ENCODE measurements at places on chromosomes 7 and 10.

GRCh38 chr7:123604739-123605138, 3.1 kb downstream of the ASB15 start:
- DNase-seq, result no peak

- DNase-seq, result no peak
These were observed 90.6 kb downstream of the MARCHF5 start for GRCh38 chr10:92381543-92381954.

DNA sequence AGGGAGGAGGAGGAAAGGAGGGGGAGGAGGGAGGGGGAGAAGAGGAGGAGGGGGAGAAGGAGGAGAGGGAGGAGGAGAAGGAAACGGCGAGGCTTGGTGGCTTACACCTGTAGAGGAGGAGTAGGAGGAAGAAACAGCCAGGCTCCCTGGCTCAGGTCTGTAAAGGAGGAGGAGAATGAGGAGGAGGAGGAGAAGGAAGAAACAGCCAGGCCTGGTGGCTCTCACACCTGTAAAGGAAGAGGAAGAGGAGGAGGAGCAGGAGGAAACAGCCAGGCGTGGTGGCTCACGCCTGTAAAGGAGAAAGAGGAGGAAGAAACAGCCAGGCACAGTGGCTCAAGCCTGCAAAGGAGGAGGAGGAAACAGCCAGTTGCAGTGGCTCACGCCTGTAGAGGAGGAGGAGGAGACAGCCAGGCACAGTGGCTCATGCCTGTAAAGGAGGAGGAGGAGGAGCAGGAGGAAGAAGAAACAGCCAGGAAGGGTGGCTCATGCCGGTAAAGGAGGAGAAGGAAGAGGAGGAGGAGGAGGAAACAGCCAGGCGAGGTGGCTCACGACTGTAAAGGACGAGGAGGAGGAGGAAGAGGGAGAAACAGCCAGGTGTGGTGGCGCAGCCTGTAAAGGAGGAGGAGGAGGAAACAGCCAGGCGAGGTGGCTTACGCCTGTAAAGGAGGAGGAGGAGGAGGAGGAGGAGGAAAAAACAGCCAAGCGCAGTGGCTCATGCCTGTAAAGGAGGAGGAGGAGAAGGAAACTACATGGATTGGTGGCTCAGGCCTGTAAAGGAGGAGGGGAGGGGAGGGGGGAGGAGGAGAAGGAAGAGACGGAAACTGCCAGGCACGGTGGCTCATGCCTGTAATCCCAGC, 14.9 kb upstream of the CRCP start:
- no peak for DNase-seq

DNA sequence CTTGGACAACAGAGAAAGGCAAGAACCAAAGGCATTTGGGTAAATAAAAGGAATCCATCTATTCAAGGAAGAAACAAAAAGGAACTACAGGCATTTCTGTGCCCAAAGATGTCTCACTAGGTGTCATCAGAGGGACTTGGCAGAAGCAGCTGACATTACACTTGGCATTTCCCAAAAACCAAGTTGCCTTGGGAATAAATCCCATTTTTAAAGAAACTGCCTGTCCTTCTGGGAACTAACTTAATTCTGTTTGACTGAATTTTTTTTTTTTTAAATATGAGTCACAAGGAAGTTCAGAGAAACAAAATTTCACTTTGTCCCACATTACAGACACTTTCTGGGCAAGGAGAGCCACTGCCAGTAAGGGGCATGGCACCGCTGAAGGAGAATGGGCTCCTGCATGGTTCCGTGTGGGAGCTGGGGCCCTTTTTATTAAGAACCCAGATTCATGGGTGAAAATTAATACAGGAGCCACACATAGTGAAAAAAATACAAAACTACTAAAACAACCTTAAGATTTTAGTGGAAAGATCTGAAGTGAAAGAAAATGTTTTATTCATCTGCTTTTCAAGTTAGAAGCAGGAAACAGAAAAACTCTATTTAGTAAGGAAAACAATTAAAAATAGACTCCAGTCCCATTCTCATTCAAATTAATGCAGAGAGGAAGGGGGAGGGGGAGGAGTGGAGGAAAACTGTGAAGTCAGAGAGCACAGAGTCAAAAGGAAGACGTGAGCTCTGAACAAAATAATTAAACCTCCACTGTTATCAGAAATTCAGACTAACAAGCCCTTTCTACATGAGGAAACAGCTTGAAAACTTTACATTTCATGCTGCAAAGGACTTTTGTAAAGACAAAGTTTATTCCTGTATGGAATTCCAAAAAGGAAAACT, 118.4 kb upstream of the PDLIM1 start:
- DNase-seq, result no peak

DNA sequence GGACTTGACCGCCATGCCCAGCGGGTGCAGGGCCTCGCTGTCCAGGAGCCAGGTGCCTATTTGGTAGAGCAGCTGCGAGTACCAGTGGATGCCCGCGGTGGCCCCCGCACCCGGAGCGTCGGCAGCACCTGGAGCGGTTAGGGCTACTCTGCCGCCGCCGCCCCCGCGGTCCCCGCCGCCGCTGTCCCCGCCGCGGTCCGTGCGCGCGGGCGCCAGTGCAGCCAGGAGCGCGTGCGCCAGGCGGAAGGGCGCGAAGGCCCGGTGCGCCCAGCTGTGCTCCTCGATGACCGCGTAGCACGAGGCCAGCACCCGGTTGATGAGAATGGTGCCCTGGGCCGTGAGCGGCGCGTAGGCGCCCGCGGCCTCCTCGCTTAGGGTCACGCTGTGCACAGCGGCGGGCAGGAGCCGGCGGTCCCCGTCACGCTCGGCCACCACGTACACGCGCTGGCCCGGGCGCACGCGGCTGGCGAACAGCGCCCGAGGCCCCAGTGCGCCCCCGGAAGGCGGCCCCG, 9.3 kb downstream of the SHH start:
- DNase-seq, result no peak
